ENCODE measurements at places on chromosomes 12 and 14.

DNA sequence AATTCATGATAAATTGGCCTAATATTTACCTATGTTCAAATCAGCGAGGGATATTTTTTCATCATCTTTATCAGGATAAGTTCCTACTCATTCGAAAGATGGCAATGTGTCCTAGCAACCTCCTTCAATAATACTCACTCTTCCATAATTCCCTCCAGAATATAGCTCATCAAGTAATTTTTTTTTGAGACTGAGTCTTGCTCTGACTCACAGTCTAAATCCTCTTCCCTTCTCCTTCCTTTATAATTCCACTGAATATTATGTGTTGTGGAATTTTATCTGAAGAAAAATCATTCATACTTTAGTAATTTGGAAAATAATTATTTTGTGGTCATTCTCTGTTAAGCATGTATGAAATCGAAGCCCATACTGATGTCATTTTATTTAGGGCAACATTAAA is 663.8 kb downstream of the FLRT2 start:
- DNase-seq = no peak

GRCh38 chr12:93704122-93704521 is 26.9 kb downstream of the CRADD start:
- DNase-seq = no peak

- no peak for DNase-seq
Measured at GRCh38 chr14:32820181-32820580, 118.5 kb upstream of the NPAS3 start.

- no peak for DNase-seq
Measured at GRCh38 chr12:49109641-49110463, 795 bp downstream of the LMBR1L start.

- no peak for DNase-seq
Measured at GRCh38 chr14:50047274-50047676, 69.1 kb downstream of the VCPKMT start.

DNA sequence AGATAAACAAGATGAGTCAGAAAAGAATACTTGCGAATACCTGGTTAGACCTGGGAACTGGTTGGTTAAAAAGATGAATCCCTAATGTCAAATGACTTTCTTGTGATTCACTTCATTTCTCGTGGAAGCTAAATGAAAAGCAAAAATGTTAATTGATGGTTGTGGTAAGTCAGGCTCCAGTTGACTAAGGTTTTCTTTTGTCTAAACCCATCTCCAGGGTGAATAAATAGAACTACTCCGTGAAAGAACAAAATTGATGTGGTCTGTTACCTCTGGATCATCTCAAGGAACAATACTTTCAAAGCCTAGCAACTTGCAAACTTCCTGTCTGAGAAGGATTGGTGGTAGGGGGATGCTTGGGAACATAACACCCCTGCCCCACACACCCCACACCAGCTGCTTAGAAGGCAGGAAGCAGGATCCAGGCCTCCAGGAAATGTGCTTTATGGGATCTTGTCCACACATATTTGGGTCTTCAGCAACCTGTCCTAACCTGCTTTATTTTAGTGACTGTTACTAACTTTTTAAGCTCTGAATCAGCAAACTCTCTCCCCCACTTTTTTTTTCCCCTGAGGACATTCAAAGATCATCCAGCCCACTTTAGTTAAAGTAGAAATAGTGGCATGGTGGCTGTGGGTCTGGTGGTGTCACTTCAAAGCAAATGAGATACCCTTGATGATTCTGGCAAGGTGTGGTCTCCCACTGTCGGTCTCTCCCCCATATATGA is 60.4 kb upstream of the PTHLH start:
- no peak for DNase-seq

DNA sequence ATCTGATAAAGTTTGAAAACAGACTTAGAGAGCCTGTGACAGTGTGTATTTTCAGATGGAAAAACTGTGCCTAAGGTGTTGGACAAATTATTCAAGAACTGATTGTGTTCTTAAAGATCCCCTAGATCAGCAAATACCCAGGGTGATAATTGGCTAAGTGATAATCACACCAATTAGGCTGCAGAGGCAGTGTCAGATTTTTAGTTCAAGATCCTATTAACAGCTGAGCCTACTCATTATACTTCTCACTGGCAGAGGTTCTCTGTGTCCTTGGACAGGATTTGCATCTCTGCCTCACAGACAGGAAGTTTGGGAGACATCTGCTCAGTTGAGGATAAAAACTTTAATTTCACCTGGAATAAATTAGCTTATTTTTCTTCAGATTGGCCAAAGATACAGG is 4.3 kb upstream of the FGD4 start:
- DNase-seq = no peak

DNA sequence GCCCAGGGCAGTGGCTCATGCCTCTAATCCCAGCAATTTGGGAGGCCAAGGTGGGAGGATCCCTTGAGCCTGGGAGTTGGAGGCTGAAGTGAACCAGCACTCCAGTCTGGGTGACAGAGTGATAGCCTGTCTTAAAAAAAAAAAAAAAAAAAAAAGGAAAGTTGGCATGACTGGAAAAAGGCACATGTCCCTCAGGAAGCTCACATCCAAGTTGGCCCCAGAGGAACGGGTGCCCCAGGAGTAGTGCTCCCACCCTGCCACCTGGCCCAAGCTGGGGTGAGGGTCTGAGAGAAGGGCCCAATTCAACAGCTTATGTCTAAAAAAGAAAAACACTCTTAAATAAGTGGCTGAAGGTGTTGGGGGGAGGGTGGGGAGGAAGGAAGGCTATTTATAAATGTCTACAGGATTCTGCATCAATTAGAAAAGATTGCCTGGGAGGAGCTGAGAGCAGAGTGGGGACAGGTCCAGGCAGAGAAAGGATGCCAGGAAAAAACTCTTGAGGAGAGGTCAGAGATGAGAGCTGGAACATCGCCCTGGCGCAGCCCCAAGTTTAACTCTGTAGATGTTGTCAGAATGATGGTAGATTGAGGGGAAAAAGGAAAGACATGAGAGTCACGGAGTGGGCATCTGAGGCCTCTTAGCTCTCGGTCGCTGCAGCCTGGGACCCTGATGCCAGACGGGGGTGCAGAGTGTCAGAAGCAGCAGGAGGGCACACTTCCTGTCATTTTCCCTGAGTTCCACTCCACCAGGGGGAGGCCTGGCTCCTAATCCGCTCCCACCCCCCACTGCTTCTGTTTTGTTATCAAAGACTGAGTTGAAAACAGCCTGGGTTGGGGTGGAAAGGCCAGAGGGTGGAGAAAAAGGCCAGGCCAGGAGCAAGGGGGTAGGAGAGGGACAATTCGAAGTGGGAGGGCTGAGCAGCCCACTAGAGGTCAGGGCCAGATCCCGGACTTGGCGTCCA is 7.3 kb downstream of the SPRYD3 start:
- DNase-seq = no peak

- DNase-seq = no peak
Measured at GRCh38 chr12:65907513-65907912, 83.2 kb downstream of the HMGA2 start.

DNA sequence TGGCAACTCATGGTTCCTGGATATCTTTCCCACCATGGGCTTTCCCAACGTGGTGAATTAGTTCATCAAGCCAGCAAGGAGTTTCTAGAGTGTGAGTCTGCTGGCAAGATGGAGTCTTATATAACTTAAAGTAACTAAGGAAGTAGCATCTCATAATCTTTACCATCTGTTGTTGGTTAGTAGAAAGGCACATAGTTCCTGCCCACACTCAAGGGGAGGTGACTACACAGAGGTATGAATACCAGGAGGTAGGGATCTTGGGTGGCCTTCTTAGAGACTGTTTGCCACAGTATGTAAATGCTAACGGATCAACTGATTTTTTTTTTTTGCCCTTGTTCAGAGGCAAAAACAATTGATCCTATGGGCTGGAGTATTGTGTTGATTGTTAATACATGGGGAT is 446.9 kb downstream of the ATP23 start:
- no peak for DNase-seq

GRCh38 chr14:33736299-33736825 is 214.5 kb downstream of the EGLN3 start:
- DNase-seq = no peak

DNA sequence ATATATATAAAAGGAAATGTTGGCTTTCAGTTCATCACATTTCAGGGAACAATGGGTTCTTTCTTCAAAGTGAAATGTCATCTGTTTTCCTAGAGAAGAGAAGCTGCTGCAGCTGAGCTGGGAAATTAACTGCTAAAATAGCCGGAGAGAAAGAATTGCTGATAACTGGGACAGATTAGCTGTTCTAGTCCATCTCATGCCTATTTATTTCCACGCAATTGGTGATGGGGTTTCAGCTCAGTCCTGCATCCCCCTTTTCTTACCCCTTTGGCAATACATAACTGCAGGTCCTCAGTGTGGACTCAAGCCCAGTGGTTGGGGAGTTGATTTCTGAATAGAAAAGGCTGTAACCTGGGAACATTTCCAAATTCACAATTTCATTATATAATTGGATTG is 436.9 kb upstream of the TMEM132C start:
- no peak for DNase-seq

GRCh38 chr12:77402716-77403115 is 337.3 kb upstream of the E2F7 start:
- DNase-seq = no peak

- no peak for DNase-seq
Measured at GRCh38 chr14:52678591-52678990, 16.8 kb downstream of the ERO1A start.

GRCh38 chr14:80772504-80772903 is 169.0 kb downstream of the CEP128 start:
- DNase-seq = no peak

- no peak for DNase-seq
Measured at GRCh38 chr12:64780132-64780530, 20.9 kb upstream of the GNS start.

GRCh38 chr12:39764944-39765560 is 145.4 kb upstream of the ABCD2 start:
- DNase-seq = peak; percentile 31

DNA sequence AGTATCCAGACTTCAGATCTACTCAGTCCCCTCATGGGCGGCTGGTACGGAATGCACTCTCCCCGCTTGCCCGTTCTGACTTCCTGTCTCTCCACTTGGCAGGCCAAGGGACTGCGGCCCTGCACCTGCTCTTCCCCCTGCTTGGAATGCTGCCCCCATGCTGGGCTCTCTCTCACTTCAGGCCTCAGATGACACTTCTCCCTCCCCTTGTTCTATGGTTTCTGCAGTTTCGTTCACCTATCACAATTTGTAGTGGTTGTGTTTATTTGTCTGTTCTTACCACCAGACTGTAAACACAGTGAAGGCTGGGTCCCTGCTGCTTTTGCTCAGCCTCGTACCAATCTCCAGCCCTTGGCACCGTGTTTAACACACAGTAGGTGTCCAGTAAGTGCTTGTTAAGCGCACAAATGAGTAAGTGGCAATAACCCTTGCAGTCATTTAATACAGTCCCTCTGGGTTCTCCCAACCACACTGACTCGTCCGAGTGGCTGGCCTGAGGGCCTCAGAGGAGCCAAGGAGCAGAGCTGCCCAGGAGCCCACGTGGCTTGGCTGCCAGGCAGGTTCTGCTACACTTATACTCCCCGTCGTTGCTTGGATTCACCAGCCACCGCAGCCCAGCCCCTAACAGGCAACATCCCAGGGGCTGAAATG is 11.8 kb downstream of the SLC6A12 start:
- no peak for DNase-seq

DNA sequence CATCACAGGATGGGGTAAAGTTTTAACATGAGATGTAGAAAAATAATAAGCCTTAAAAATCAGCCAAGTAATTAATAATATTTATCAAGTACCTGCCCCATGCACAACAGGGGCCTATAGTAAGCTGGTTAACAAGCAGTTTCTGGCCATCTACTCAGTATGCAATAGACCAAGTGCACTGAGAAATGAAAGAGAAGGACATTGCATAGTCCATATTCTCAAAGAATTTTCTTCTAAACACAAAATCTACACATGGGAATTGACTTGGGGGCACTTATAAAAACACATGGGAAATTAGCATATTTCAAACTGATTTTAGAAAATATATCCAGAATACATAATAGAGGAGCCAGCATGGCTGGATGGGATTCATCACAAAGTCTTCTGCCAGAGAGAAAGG is 109.5 kb downstream of the DIO2 start:
- no peak for DNase-seq

DNA sequence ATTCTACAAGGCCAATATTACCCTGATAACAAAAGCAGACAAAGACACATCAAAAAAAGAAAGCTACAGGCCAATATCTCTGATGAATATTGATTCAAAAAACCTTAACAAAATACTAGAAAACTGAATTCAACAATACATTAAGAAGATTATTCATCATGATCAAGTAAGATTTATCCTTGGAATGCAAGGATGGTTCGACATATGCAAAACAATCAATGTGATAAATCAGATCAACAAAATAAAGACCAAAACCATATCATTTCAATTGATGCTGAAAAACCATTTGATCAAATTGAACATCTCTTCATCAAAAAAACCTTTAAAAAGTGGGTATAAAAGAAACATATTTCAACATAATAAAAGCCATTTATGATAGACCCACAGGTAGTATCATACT is 117.3 kb downstream of the CPNE8 start:
- no peak for DNase-seq

DNA sequence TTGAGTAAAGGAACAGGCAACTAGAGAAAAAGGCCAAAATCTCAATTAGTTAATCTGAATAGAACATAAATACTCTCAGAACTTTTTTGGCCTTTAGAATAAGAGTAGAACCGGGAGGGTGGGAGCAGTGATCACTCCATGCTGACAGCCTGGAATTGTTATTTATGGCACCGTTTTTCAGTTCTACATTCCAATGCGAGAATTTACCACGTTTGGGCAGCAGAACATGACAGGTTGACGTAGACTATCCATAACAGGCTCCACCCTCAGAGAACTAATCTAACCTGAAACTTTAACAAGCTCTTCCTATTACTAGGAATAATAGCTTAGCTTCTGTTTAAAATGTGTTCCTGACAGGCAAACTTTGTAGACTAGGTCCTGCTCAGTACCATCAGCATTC is 379.1 kb downstream of the SEC23A start:
- no peak for DNase-seq

GRCh38 chr14:80634106-80634758 is 307.3 kb downstream of the CEP128 start:
- no peak for DNase-seq

- no peak for DNase-seq
Measured at GRCh38 chr14:91143862-91144261, 30.0 kb downstream of the DGLUCY start.

DNA sequence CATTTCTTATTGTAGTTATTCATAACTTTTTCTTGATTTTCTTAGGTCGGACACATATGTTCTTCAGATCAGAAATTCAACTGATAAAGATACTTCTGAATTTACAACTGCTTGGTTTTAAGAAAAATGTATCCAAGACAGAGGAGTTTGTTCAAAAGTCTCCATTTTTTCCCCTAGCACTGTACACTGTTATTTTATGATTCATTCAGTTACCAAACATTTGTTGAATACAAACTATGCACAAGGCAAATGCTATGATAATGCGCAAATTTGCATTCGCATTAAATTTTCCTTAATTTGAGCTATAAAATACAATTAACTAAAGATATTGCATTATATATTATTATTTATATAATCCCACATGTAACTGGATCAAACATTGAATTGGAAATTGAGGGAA is 10.1 kb upstream of the PLEKHA5 start:
- no peak for DNase-seq

DNA sequence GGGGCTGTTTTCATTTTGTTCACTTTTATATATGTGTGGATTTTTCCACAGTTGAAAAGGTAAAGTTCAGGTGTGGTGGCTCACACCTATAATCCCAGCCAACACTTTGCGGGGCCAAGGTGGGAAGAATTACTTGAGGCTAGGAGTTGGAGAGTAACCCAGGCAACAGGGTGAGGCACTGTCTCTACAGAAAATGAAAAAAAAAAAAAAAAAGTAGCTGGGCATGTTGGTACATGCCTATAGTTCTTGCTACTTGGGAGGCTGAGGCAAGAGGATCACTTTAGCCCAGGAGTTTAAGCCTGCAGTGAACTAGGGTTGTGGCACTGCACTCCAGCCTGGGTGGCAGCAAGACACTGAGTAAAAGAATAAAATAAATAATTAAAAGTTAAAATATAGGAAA is 326.5 kb downstream of the NAV3 start:
- no peak for DNase-seq
